T-cell (primary cell): ENCODE measurements at places on chromosomes 12 and 14.

DNA sequence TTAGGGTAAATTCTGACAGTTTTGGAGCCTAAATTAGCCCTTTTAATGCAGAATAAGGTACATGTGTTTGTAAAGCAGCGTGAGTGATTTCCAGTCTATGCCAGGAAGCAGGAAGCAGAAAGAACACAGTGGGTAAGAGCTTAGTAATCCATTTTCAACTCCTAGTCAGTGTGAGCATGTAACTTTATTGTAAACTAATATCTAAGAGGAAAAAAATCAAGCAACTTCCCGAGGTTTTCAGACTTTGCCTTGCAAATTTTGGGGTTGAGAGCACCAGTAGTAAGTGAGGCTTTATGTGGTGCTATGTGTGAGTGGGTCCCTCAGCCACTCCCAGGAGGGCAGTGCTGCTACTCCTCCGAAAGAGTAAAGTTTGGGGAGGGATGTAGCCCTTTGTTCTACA lies 2.9 kb downstream of the CIPC start:
- no peak for DNase-seq

GRCh38 chr14:20456971-20457370 lies 1.9 kb downstream of the APEX1 start:
- DNase-seq, result no peak

- DNase-seq, result no peak
Measured at GRCh38 chr14:61652526-61653262, 42.6 kb upstream of the HIF1A start.

DNA sequence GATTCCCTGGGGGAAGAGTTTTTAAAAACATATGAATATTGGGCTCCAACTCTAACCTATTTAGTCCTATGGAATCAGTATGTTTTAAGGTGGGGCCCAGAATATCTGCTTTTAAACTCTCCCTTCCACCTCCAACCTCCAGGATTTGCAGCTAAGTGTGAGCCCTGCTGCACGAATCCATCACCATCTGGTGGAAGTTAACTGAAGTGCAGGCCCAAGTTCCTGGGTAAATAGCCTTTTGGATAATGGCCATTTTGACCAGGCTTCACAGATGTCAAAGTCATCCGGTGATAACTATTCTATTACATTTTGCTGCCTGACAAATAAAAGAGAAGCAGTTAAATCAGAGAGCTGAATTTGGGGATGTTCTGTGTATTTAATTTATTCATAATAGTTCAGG lies 58.1 kb upstream of the RMST start:
- DNase-seq, result no peak

- no peak for DNase-seq
Measured at GRCh38 chr14:95307402-95308041, 12.2 kb downstream of the CLMN start.

DNA sequence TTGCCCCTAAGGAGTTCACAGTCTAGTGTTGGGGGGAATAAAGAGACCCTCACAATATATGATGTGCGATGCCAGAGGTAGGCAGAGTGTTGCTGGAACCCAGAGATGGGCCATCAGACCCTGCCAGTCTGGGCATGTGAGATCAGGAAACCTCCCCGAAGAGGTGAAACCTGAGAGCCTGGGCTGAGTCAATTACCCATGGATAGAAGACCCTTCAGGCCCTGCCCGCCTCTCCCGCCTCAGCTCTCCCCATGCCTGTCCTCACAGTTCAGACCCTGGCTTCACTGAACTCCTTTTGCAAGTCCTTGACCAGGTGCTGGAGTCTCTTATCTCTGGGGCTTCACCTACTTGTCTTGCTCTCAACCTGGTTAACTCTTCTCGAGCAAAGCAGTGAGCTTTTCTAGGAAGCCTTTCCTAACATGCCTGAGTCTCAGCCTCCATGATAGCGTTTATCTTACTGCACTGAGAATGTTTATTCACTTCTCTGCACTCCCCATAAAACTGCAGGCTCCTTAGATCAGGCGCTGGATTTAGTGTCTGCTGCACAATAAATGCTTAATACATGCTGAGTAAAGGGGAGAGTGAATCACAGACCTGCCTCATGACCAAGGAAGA lies 19.6 kb downstream of the ALDH1L2 start:
- no peak for DNase-seq

- no peak for DNase-seq
Measured at GRCh38 chr12:70853326-70853725, 67.2 kb downstream of the PTPRR start.
